C1 segment of cervical spinal cord (tissue), 14 donors: ENCODE measurements at places on chromosomes 11 and 22.

GRCh38 chr11:69640260-69640994 lies 529 bp upstream of the CCND1 start:
- DNase-seq = peak; percentile 27

DNA sequence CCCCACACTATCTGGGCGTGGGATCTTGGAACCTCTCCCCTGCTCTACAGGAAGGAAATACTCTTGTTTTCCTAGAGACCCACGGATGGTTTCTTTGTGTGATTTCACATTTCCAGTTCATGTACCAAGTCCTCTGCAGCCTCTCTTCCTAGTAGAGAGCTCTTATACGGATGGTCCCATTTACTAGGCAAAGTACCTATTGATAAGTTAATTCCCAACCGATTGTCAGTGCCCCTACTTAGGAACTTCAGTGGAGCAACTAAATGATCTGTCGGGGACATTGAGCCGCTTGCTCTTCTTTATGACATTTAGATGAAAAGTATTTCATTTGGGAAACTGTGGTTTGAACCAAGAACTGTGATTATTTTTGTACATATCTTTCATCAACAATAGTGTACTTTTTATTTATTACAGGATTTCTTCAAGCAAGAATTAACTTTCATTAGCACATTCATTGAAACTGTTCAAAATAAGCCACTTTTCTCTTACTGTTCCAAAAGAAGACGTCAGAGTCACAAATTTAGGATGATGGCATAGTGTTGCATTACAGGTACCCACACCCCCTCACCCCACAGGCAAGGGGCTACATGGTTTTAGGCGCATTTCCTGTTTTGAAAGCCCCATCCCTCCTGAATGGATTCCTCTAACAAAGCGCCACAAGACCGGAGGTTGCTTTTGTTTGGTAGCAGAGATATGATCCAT lies 34.2 kb downstream of the ELMOD1 start:
- no peak for DNase-seq

DNA sequence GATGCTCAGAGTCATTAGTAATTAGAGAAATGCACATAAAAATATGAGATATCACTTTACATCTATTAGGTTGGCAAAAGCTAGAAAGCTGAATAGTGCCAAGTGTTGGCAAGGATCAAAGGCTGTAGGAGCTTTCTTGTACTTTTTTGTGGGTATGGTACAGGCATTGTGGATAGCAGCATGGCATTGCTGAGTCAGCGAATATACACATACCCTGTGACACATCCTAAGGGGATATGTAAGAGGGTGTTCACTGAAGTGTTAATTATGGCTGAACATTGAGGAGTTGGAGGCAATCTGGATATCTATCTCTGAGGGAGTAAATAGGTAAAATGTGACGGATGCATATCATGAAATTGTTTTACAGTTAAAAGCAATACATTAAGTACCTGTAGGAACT lies 27.0 kb upstream of the IL18BP start:
- DNase-seq = no peak

DNA sequence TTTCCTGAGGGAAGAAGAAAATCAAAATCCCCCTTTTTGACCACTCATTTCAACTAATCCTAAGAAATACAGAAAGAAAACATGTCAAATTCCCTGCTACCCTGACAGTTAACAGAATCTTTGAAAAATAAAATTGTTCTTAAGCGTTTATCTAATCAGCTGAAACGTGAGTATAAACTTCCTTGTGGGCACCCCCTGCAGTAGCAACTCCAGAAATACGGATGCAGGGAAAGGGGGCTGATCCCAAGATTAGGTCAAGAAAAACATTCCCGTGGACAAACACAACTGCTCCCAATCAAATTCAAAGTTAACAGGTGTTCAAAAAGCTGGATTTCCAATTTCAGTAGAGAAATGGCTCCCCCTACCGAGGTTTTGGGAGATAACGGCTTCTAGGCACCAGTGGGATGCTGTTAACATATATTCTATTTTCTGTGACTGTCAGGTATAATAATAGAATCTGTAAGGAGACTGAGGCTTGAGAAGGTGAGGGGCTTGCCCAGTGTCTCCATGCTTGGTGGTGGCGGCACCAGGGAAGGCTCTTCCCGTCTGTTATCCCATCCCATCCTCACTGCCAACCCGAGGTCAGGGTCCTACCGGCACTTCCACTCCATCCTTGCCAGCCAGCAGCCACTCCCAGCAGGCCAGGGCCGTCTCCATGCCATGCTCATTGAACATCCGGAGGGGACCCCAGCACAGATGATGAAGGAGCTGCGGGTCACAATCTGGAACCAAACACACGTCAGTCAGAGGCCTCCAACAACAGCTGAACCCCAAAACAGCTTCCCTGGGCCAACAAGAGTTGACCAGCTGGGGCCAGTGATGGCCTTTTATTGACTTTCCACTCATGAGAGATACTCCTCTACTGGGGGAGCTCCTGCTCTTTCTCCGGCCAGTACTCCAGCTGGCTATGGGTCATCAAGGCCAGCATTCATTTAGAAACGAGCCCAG lies 32.0 kb upstream of the SERPIND1 start:
- no peak for DNase-seq

DNA sequence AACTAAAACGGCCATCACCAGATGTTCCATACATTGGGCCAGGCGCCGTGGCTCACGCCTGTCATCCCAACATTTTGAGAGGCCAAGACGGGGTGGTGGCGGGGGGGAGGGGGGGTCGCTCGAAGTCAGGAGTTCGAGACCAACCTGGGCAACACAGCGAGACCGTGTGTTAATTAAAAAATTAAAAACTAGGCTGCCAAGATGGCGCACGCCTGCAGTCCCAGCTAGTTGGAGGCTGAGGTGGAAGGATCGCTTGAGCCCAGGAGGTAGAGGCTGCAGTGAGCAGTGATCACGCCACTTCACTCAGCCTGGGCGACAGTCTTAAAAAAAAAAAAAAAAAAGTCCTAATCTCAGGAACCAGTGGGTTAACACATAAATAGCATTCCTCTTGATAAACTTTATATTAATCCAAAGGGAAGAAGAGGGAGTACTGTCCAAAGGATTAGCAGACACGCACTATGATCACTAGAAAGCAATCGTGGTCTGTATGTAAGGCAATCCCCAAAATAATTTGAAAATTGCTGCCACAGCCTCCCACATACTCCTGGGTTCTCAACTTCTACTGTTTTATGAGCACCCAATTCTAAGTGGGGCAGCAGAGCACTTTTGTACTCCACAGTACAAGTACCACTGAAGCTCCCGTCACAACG lies 604 bp downstream of the PUS3 start:
- DNase-seq = no peak

GRCh38 chr11:102459393-102459792 lies 6.8 kb upstream of the TMEM123 start:
- no peak for DNase-seq

GRCh38 chr22:38891256-38891655 lies 19.2 kb upstream of the CBX6 start:
- no peak for DNase-seq

GRCh38 chr11:33701302-33702230 lies 940 bp upstream of the C11orf91 start:
- peak; percentile 32 for DNase-seq

- DNase-seq = no peak
Measured at GRCh38 chr11:10673501-10674062, 20.0 kb downstream of the IRAG1 start.

DNA sequence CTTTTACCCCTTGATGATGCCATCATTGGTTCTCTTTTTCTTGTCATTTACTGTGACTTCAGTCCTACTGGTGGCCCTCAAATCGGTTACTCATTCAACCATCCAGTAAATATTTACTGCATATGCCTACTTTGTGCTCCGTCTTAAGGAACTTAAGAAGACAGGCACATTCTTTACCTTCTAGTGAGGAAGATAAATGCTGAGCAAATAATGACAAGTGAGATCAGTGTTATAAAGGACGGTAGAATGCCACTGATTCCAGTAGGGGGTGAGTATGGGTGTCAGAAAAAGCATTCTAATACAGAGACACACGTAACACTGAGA lies 1.6 kb downstream of the ANKRD42 start:
- no peak for DNase-seq

DNA sequence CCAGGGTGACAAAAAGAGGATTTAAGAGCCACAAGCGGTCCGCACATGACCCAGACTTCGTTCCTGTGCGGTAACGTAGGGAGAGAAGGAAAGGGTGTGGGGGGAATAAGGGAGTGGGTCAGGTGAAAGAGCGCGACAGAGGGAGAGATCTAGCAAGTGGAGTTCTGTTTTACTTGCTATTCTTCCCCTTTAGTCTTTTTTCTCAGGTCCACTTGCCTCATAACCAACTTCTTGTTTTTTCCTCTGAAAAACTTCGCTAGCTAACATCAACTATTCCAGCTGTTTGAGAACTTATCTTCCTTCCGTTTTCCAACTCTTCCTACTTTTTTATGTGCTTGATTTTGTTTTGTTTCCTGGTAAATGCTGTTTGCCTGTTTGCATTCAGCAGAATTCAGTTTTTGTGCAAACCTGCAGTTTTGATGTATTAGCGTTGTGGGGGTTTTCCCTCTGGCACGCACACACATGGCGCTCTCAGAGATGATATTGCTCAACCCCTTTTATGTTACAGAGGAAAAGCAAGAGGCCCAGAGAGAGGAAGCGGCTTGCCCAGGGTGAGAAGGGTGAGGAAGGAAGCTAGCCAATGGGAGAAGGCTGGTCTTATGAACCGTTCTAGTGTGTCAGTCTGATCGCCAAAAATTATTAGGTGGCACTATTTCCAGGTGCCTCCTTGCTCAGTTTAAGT lies 592 bp upstream of the CTSC start:
- peak; percentile 12 for DNase-seq
